ENCODE measurements at places on chromosomes 11 and 22.
A peak's percentile ranks its signal among the peaks of the same experiment; 100 is the strongest.

DNA sequence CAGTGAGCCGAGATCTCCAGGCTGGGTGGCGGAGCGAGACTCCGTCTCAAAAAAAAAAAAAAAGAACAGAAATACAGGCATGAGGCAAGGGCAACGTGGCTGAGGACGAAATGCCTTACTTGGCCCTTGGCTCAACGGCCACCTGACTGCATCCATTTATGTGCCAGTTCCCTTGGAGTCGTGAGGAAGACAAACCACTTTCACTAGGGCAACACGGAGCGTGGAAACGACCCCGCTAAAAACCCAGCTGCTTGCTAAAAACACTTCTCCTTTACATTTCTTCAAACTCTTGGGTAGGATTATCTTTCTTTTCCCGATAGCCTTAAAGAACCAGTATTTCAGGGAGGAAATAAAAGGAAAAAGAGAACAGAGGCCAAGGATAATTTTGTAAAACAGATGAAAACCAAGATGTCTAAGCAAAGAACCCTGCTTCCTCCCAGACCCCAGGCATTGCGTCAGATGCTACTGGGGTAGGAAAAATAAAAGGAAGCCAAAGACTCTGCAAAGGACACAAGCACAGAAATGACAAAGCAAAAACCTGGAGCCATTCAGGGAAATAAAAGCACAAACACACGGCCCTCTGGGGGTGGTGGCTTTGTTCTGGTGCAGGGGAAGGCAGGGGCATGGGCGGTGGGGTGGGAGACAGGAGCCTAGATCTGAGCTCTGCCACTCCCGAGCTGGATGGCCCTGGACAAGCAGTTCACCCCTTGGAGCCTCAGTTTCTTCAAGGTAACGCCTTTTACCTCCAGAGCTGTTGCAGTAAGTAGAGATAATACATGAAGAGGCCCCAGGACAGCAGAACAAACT, 37.0 kb downstream of the PC start:
- H3K4me3 ChIP-seq = no peak overlapping the region
- H3K4me1 ChIP-seq = no peaks in the 10 kb centered on the region
- H3K27me3 ChIP-seq = no peaks in the 10 kb centered on the region
- H3K27ac ChIP-seq = no peak overlapping the region
- no peak for DNase-seq
- no peaks in the 10 kb centered on the region for H3K36me3 ChIP-seq

- no peak overlapping the region for H3K27ac ChIP-seq
- H3K36me3 ChIP-seq = no peaks in the 10 kb centered on the region
- H3K4me3 ChIP-seq = no peak overlapping the region
- peaks cover 4% of the 10 kb centered on the region for H3K4me1 ChIP-seq
- no peak for DNase-seq
Measured at GRCh38 chr22:29157759-29158535, 47.7 kb upstream of the EMID1 start.

DNA sequence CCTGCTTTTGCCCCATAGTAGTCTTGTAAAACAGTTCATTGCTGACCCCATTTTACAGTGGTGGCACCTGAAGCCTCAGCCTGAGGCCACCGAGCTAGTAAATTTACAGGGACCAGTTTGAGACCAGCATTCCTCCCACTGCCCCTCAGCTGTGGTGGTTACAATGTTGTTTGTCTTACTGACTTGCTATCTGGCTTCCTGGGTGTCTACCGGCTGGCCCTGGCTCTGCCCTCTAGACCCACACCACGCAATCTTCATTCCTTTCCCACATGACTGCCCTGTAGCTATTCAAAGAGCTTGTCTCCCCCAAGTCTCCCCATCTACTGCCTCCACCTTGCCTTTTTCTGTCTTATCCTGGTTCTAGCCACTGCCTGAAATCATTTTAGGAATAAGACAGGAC, 20.8 kb downstream of the PIK3IP1 start:
- H3K4me3 ChIP-seq = no peak overlapping the region
- DNase-seq = no peak
- H3K27me3 ChIP-seq = no peaks in the 10 kb centered on the region
- peaks cover 31% of the 10 kb centered on the region for H3K36me3 ChIP-seq
- H3K27ac ChIP-seq = peak overlapping the region; percentile 40

DNA sequence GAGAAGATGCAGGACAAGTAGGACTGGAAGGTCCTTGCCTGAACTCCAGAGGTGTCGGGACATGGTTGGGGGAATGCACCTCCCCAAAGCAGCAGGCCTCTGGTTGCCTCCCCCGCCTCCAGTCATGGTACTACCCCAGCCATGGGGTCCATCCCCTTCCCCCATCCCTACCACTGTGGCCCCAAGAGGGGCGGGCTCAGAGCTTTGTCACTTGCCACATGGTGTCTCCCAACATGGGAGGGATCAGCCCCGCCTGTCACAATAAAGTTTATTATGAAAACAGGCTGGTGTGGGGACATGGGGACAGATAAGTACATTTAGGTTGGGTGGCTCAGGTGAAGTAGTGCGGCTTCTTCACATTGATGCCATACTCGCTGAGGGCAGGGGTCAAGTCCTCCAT, 1.4 kb downstream of the TAF10 start:
- no peak overlapping the region for H3K4me3 ChIP-seq
- no peaks in the 10 kb centered on the region for H3K27me3 ChIP-seq
- H3K36me3 ChIP-seq = peaks cover 38% of the 10 kb centered on the region
- no peak for DNase-seq
- peaks cover 39% of the 10 kb centered on the region for H3K4me1 ChIP-seq

DNA sequence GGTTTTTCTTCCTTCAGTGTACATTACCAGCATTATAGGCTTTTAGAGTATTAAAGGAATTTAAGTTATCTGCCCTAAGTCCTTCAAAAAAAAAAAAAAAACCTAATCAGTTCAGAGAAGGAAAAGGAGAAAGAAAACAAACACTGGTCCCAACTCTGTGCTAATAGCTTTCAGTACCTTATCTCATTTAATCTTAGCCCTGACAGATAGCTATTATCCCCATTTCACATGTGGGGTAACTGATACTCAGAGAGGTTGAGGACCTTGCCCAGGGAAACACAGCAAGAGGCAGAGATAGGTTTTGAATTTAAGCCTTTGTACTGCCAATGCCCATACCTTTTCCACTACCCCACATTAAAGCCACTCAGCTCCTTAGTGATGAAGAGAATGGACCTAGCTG, 43.4 kb downstream of the FAT3 start:
- H3K4me1 ChIP-seq = no peaks in the 10 kb centered on the region
- H3K4me3 ChIP-seq = no peak overlapping the region
- no peak overlapping the region for H3K27ac ChIP-seq
- DNase-seq = no peak
- no peaks in the 10 kb centered on the region for H3K27me3 ChIP-seq

- no peaks in the 10 kb centered on the region for H3K27me3 ChIP-seq
- no peak overlapping the region for H3K4me3 ChIP-seq
- no peaks in the 10 kb centered on the region for H3K36me3 ChIP-seq
- no peak for DNase-seq
- H3K27ac ChIP-seq = no peak overlapping the region
- H3K4me1 ChIP-seq = peaks cover 10% of the 10 kb centered on the region
Measured at GRCh38 chr22:40040927-40041326, 46.2 kb downstream of the FAM83F start.

DNA sequence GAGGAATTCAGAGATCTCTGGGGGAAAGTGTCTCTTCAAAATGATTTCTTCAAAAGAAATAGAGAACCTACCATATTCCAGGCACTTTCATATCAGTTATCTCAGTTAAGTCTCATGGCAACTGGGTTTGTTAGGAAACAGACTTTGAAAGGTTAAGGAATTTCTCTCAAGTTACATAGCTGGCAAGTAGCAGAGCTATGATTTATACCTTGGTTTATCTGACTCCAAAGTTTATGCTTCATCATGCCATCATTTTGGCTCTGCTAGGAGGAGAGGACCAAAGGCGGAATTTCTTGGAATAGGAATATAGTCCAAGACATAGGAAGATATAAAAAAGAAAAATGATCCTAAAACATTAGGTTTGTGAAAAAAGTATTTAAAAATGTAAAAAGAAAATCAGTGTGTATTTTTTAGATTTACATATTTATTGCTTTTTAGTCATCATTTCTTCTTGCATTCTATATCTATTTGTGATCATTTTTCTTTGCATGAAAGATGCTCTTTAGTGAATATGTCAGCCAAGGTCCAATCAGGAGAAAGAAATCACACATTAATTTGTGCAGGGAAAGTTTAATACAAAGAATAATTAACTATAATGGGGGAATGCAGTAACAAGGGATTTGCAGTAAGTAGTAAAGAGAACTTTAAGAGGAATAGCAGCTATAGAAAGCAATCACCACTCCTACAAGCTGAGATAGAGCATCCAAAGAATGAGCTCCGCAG, 199.1 kb upstream of the ZBED5 start:
- H3K27me3 ChIP-seq = no peaks in the 10 kb centered on the region
- H3K27ac ChIP-seq = no peak overlapping the region
- no peak for DNase-seq
- H3K4me3 ChIP-seq = no peak overlapping the region
- H3K36me3 ChIP-seq = no peaks in the 10 kb centered on the region

DNA sequence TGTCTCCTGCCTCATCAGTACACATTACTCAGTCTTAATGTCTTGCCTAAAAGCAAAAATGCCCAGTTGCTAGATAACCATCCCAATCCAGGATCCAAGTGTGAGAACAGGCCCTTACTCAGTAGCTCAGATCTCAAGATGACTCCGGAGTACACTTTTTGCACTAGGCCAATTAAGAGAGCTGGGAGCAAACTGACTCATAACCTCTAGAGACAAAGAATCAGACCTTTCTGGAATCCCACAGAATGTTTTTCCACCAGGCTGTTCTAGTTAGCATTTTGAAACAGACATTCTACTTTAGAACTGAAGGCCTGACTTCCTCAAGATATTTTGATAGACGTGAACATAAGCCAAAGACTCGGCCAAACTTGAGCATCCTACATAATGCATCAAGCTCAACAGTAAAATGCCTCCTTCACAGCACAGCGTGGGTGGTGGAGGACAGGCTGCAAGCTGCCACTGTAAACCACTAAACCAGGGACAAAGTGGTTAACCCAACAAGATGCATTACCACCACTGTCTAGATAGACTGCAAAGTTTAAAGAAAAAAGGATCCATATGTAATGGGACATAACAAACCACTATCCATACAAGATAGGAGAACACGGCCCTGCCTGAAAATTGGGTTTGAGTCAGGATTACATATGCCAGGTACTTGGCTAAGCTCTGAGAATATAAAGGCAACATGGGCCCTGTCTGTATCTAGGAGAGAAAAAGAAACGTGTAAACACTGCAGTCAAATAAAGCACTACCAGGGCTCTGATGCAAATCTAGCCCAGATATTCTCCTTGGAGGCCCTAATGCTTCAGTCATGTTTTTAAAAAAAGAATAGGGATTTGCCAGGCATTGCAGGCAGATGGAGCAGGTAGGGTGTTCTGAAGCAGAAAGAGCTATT, 48.3 kb downstream of the MYH9 start:
- H3K36me3 ChIP-seq = peaks cover 58% of the 10 kb centered on the region
- peaks cover 80% of the 10 kb centered on the region for H3K4me1 ChIP-seq
- no peaks in the 10 kb centered on the region for H3K27me3 ChIP-seq

- no peak overlapping the region for H3K27ac ChIP-seq
- H3K36me3 ChIP-seq = no peaks in the 10 kb centered on the region
- no peak overlapping the region for H3K4me3 ChIP-seq
- H3K27me3 ChIP-seq = no peaks in the 10 kb centered on the region
Measured at GRCh38 chr11:130650456-130651030, 202.1 kb downstream of the ADAMTS15 start.

- peaks cover 18% of the 10 kb centered on the region for H3K4me1 ChIP-seq
- H3K27me3 ChIP-seq = no peaks in the 10 kb centered on the region
- H3K36me3 ChIP-seq = peaks cover 34% of the 10 kb centered on the region
Measured at GRCh38 chr22:40233886-40234285, 56.2 kb downstream of the TNRC6B start.

DNA sequence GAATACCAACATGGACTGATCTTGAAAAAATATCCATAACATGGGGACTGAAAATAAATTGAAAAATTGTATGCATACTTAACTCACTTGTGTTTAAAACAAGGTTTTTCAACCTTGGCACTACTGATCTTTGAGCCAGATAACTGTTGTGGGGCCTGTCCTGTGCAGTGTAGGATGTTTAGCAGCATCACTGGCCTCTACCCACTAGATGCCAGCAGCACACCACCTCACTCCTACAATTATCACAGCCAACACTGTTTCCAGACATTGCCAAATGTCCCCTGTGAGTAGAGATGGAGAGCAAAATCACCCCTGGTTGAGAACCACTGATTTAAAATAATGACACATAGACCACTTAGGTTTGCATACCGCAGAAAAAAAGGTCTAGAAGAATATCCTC, 45.0 kb upstream of the SLC1A2 start:
- H3K4me1 ChIP-seq = no peaks in the 10 kb centered on the region
- no peak overlapping the region for H3K27ac ChIP-seq
- no peak overlapping the region for H3K4me3 ChIP-seq

DNA sequence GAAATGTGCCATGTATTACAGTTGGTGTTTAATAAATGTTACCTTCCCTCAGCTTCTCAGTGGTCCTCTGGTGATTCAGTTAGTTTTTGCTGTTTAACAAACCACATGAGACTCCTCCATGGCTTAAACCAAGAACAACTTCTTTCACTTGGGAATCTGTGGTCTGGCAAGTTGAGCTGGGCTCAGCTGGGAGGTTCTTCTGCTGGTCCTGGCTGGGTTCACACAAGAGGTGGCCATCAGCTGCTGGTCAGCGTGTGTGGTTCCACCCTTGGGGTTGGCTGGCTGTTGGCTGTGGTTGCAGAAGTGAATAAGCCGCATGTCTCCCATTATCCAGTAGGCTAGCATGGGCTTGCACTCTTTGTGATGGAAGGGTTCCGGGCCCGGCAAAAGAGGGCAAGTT, 160.5 kb downstream of the MIAT start:
- no peaks in the 10 kb centered on the region for H3K36me3 ChIP-seq
- no peak overlapping the region for H3K27ac ChIP-seq
- H3K27me3 ChIP-seq = no peaks in the 10 kb centered on the region

DNA sequence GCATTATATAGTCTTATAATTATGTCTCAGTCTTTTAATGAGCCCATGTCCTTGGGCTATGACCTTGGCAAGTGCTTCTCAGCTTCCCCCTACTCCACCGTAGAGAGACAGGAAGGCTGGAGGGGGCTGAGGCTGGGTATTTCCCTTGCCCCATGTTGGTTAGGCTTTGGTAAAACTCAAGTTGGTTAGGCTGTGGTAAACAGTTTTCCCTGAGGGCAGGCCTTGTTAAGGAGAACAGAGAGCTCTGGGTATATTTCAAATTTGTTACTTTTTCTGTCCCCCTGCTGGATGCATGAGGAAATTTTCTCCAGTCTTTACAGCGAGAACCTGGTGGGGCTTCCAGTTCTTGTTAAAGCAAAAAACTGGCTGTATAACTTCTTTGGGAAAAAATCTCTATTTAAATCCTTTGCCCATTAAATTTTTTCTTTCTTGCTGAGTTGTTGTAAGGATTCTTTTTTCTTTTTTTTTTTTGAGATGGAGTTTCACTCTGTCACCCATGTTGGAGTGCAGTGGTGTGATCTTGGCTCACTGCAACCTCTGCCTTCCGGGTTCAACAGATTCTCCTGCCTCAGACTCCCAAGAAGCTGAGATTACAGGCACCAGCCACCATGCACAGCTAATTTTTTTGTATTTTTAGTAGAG, 12.2 kb upstream of the DCHS1 start:
- H3K27ac ChIP-seq = peak overlapping the region; percentile 15
- DNase-seq = peak; percentile 34
- no peak overlapping the region for H3K4me3 ChIP-seq
- H3K4me1 ChIP-seq = peaks cover 33% of the 10 kb centered on the region
- no peaks in the 10 kb centered on the region for H3K36me3 ChIP-seq
- no peaks in the 10 kb centered on the region for H3K27me3 ChIP-seq
